ENCODE measurements at places on chromosomes 4 and X.

- no peak for DNase-seq
These were observed 22.2 kb downstream of the LRIT3 start for GRCh38 chr4:109870061-109870460.

DNA sequence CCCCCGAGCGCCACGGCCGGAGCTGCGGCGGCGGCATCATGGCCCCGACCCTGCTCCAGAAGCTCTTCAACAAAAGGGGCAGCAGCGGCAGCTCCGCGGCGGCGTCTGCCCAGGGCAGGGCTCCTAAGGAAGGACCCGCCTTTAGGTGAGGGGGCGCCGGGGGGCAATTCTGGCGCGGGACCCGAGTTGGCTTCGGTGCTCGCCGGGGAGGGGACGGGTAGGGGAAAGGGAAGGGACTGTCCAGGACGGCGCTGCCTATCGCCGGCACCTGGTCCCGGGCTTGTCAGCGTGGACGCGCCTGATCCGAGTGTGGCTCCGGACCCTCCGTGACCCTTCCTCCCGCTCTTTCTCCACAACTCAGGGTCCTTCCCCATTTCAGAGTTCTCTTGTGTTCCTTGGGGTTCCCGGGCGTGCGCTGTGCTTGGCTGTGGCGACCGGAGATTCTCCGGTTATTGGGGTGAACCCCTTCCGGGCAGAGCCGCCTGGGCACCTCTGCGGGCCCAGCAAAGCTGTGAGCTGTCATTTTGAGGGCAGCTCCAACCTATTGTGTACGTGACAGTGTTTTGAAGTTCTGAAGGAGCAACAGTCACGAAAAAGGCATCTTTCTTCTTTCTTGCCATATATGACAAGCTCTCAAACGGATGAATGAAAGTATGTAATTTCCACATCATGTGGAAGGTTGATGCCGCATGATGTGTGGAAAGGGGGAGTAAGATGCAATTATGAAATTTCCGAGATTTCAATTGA lies 522 bp downstream of the FNIP2 start:
- peak; percentile 52 for DNase-seq

GRCh38 chr4:182289809-182290208 lies 46.6 kb downstream of the TENM3 start:
- DNase-seq: no peak

DNA sequence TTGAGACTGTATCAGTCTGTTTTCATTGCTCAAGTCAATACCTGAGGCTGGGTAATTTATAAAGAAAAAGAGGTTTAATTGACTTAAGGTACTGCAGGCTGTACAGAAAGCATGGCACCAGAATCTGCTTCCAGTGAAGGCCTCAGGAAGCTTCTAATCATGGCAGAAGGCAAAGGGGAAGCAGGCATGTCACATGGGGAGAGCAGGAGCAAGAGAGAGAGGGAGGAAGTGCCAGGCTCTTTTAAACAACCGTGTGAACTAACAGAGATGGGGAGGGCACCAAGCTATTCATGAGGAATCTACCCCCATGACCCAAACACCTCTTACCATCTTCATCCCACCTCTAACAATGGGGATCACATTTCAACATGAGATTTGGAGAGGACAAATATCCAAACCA lies 7.2 kb upstream of the TMEM131L start:
- DNase-seq: no peak

DNA sequence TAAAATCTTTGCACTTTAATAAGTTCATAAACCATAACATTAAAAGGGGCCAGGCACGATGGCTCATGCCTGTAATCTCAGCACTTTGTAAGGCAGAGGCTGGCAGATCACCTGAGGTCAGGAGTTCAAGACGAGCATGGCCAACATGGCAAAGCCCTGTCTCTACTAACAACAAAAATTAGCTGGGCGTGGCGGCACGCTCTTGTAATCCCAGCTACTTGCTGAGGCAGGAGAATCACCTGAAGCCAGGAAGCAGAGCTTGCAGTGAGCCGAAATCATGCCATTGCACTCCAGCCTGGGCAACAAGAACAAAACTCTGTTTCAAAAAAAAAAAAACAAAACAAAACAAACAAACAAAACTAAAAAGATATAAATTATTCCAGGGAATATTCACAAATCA lies 595.2 kb upstream of the LCORL start:
- no peak for DNase-seq

DNA sequence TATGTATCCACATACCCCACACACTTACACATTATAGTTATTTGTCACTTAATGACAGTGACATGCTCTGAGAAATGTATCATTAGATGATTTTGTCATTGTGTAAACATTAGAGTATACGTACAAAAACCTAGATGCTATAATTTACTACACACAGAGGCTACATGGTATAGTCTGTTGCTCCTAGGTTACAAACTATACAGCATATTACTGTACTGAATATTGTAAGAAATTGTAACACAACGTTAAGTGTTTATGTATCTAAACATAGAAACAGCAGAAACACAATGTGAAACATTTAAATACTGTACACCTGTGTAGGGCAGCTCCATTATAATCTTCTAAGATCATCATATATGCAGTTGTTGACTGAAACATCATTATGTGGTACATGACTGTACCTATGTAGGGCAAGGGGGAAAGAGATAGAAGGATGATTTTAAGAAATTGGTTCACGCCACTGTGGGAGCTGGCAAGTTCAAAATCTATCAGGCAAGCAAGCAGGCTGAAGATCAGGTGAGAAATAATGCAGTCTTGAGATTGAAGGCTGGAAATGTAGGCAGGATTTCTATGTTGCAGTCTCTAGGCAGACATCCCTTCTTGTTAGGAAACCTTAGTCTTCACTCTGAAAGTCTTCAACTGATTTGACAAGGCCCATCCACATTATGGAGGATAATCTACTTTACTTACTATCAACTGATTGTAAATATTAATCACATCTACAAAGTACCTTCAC lies 78.0 kb upstream of the CPEB2 start:
- no peak for DNase-seq

DNA sequence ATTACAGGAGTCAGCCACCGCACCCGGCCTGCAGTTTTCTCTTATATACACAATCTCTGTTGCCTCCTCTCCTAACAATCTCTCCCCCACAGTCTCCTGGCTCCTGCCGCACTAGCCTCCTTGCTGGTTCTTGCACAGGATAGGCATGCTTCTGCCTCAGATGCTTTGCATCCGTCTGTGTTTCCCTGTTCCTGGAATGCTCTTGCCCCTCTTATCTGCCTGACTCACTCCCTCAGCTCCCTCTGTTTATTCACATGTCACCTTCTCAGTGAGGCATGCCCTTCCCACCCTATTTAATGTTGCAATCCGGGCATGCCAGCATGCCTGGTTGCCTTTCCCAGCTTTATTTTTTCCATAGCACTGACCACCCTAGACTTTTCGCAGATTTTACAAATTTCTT lies 161.9 kb downstream of the PHF8 start:
- DNase-seq: no peak

DNA sequence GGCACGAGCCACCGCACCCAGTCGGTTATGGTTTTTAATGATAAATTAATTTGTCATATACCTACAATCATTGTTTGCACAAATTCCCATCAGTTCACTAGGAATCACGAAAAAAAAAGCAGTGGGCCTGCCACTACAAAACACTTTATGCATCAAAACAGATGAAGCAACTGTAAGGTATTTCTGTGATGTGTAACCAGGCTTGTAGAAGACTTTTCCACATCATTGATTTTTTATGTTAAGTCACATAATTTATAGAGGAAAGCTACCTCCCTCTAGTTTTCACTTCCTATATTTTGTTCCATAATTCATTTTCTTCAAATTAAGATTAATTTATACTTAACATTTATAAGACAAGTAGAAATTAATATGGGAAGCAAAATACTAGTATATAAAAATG lies 6.7 kb upstream of the FAM200B start:
- DNase-seq: no peak

- peak; percentile 6 for DNase-seq
These were observed 1.4 kb downstream of the BEX5 start for GRCh38 chrX:102154218-102154860.

Data from activated CD4-positive, alpha-beta T cell treated with anti-CD3 and anti-CD28 coated beads, Interleukin-2, amount 10 ng/mL, durations not matched to agents 7 days and 5 days (primary cell).